ENCODE measurements at places on chromosomes 4 and X.

GRCh38 chrX:40875476-40875875 lies 140.1 kb upstream of the MED14 start:
- no peak for DNase-seq

DNA sequence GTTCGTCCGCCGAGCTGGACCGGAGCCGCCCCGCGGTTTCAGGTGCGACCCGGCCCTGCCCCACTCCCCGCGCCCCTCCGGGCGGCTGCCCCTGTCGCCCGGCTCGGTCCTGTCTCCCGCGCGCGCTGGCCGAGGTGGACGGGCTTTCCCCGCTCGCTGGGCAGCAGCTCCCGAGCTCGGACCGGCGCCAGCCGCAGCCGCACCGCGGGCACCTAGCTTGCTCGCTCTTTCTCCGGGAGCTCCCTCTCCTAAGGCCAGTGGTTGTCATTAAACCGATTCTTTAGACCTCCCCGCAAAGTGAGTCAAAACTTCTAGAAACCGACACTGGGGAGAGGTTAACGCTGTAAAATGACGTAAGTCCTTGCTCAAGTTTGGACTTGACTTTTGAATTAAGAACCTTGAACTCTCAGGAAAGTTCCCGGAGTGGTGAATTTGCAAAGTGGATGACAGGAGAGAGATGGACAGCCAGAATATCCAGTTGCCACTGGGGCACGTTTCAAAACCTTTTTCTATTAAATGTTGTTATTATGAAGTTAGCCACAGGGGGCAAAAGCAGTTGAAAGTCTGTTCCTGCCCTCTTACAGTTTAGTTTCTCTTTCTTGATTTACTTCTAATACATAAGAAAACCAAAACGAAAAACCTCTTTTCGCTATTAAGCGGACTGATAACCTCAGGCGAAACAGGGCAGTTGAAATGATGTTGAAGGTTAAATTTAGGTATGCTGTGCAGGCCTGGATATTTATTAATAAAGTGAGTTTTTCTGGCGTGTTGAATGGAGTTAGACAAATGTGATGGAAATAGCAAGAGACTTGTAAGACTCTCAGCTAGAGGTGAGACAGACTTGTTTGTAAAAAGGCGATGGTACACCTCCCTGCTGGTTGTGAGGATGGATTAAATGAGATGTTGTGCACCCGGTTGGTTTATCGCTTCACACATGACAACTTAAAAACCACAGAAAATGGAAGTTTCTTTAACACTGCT lies 847 bp downstream of the PI4K2B start:
- peak; percentile 10 for DNase-seq

- no peak for DNase-seq
Observed at GRCh38 chr4:31370866-31371465, 650.8 kb downstream of the PCDH7 start.

DNA sequence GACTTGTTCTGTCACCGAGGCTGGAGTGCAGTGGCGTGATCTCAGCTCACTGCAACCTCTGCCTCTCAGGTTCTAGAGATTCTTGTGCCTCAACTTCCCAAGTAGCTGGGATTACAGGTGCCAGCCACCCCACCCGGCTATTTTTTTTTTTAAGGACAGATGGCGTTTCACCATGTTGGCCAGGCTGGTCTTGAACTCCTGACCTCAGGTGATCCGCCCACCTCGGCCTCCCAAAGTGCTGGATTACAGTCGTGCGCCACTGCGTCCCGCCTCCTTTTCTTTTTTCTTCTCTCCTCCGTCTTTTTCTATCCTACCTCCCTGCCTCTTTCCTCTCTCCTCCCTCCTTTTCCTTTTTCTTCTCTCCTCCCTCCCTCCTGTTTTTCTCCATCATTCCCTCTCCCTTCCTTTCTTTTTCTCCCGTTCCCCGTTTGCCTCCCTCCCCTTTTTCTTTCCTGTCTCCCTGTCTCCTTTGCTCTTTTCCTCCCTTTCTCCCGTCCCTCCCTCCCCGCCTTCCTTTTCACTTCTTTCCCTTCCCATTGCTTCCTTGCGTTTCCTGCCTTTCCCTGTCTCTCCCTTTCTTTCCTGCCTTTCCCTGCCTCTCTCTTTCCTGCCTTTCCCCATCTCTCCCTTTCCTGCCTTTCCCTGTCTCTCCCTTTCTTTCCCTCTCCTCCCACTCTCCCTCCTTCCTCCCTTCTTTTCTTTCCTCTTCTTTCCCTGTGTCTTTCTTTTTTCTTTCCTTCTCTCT lies 2.1 kb upstream of the SLC25A6 start:
- no peak for DNase-seq

DNA sequence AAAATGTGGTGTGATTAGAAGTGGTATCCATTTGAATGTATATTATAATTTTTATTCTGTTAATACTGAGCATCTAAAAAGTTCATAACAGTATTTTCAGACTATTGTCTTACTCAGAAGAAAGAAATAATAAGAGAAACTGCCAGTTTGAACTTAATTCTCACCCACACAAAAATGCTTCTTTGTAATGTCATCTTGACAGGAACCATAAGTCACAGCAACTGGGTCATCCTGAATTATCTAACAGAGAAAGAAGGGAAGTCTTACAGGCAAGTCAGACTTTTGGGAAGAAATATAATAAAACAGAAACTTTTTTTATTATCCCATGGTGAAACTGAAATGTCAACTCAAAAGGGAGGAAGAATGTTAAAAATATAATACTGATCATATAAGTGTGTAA lies 83.1 kb downstream of the NDST4 start:
- DNase-seq: no peak

DNA sequence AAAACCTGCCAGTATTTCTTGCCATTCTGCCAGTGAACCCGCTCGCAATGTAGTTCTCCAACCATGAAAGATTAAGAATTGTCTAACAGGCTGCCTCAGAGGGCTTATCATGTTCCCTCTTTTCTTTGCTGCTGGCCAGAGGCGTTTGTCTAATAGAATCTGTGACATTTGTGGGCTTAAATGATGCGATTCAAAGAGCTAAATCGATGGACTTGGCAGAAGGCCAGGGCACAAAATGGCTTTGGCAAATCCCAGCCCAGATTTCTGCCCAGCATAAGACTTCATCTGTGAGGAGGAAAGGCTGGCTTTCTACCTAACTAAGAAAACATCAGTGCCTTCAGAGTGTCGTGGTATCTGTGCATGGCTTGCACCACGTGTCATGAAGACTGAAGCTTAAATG lies 79.9 kb downstream of the TRPC5OS start:
- DNase-seq: no peak

DNA sequence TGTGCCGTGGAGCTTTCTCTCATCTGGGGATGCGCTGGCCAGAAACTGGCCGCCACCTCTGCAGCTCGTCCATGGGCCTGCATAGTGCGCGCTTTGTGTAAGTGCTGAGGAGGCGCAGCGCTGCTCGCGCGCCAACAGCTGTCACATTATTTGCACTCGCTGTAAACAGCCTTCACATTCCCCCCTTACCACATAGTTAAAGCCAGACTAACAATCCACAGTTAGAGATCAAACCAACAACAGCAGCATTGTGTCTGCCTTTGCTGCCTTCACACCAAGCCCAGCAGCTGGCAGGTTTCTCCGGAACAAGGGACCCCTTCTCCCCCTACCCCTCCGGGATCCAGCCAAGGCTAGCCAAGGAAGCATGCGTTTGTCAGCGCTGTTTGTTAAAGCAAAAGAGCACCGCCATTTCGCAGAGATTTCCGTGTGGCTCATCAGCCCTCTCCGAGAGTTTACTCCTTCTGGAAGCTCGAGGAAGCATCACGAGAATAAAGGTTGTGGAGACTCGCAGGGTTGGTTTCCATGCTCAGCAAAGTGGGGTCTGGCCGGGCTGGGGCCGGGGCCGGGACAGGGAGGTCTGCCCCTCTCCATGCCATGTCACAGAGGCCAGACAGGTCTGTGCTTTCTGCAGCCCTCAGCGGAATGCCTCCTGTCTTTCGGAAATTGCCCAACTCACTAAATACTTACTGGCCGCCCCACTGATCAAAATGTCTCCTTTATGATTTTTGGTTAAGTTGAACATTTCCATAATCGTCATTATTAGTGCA lies 11.0 kb downstream of the BCOR start:
- no peak for DNase-seq

GRCh38 chr4:121822796-121823504 lies 733 bp downstream of the CCNA2 start:
- DNase-seq: no peak

GRCh38 chr4:948101-948935 lies 16.1 kb downstream of the TMEM175 start:
- no peak for DNase-seq

DNA sequence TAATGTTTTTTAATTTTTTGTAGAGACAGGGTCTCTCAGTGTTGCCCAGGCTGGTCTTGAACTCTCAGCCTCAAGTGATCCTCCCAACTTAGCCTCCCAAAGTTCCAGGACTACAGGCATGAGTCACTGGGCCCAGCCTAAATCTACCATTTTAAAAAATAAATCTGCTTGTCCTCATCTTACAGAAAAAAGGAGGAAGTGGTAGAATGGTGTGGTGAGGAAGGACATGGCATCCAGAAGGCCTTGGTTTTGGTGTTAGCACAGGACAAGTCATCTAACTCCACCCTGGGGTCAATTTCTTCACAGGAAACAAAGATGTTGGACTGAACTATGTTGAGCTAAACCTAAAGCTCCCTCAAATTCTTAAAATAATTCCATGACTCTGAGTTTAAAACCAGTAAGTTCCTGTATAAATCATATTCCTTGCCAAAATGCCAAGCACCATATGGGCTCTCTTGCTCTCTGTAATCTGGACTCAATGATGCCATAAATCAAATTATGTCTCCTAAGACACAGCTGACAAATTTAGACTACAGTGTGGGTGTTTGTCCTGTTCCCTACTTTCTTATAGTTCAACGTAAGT lies 253.9 kb upstream of the NOCT start:
- DNase-seq: no peak
